ENCODE measurements at places on chromosomes 2 and 18.
A peak's percentile ranks its signal among the peaks of the same experiment; 100 is the strongest.

DNA sequence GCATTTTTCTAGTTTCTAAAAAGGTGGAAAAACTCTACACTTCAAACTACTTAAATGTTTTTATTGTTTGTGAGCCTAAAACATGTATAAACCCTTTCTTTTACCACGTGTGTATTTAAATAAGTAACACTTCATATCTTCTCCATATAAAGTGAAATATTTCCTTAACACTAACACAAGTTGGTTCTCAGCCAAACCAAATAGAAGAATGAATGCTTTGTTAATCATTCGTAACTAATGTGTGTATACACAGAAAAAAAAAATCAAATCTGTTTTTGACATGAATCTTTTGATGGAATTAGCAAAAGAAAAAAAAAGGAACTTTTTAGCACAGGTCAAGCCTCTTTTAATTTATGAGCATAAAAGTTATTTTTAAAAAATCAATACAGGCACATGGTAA lies 89.3 kb downstream of the EHBP1 start:
- peak; percentile 33 for DNase-seq

- DNase-seq: no peak
These were observed 342.7 kb downstream of the RND3 start for GRCh38 chr2:150144546-150145298.

DNA sequence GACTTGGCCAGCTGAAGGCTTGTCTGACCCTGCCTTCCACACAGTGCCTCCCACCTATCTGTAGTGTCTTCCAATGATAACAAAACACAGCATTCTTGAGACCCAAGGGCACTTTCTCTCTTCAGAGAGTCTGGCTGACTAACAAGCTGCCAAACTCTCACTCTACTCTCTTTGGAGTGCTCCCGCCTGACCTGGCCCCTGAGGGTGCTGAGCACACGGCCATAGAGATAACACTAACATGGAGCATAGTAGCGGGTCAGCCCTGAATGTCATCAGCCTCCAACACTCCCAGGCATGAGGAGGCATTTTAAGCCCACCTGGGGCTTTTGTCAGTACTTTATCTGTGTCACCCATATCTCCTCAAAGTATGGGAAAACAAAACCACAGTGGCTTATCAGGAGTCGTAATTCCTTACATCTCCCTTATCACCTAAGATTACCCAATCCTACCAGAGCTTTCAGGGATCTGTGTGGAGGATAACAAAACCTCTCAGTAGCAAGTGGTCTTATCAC lies 160.3 kb upstream of the TCF4 start:
- DNase-seq: peak; percentile 37

DNA sequence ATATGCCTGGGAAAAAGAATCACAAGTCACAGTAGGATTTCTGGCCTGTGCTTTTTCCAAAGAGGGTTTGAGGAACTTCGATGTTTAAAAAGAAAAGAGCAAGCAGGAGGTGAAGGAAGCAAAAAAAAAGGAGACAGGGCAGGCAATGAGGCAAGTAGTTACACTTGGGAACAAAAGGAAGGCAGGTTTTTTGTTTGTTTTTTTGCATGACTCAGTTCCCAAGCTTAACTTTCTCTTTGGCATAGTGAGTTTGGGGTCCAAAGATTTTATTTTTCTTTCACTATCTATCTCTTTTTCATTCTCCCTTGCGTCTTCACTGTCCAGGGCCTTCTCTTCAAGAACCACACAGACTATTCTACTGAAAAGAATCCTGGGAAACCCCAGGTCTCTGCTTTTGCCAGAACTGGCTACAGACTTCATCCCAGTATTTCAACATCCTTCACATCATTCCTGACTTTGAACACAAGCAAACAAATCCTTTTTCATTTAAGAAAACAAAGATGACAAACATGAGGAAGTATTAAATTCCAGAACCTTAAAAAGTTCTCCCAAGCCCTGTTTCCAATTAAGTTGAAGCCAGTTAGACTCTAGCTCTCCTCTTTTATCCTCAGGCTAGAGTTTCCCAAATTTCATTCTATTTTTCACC lies 210.7 kb upstream of the RND3 start:
- peak; percentile 84 for DNase-seq

DNA sequence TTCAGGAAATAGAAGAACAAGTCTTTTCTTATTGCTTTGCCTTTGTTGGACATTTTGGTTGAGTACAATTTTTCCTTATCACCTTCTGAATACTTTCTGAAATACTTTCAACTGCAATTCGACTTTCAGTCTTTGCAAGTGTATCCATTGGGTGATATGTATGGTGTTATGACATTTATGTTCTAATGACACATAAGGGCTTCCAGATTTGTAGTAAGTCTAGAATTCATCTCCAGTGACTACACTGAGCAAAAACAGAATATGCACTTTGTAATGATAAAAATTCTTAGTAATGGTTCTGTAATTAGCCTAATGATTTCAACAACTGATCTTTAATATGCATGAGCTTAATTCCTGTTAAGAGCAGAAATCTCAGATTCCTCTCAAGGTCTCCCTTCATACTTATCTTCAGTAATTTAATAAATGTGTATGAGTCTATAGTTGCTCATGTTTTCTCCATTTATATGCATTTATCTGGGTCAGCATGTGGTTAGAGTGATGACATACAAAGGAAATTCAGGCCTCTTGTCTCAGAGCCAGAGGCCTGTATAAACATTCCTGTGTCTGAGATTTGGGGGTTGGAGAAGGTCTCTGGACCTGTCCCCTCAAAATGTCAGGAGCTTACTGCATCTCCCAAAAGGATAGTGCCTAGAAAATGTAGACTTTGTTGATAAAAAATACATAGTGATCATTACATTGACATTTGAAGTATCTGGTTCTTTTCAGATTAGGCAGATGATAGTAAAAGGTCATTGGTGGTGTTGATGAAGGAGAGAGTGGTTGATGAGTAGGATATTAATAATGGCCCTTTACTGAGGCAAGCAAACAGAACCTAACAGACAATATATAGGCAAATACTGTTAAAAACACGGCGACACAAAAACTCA lies 114.9 kb downstream of the QPCT start:
- peak; percentile 75 for DNase-seq

- DNase-seq: no peak
These were observed 123.2 kb downstream of the BIRC6 start for GRCh38 chr2:32479993-32480392.

GRCh38 chr2:55729136-55729685 lies 35.6 kb upstream of the PNPT1 start:
- DNase-seq: no peak

DNA sequence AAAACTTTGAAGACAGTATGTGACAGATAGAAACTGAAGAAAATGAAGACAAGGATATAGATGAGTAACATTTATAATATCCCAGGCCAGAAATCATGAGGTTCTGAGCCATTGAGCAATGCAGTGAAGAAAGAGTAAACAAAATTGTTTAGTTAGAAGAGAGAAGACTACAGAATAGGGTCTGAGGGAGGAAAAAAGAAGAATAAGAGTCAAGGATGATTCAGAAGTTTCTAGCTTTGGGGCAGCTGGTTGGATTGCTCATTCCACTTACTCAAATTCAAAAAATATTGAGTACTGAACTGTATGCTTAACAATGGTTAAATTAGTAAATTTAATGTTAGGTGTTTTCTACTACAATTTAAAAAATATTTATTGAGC lies 155.0 kb upstream of the OTX1 start:
- DNase-seq: peak; percentile 68

- DNase-seq: peak; percentile 61
These were observed 241.2 kb upstream of the TANK start for GRCh38 chr2:160918906-160919503.

GRCh38 chr2:148721520-148721931 lies 77.0 kb downstream of the EPC2 start:
- peak; percentile 7 for DNase-seq

DNA sequence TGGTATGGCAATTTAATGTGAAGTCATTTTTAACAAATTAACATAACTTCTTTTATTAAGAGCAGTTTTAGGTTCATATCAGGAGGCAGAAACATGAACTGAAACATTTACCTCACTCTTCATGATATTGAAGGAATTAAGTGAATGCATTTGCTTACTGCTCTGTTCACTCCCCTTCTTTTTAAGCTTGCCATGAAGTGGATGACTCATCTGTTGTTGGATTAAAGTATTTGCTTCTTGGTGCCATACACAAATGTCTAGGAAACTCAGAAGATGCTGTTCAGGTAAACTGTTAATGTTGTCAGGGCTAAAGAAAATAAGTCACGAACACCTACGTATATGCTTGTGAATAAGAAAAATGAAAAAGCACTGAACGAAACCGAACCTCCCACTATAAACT lies 10.2 kb upstream of the CABYR start:
- peak; percentile 12 for DNase-seq

DNA sequence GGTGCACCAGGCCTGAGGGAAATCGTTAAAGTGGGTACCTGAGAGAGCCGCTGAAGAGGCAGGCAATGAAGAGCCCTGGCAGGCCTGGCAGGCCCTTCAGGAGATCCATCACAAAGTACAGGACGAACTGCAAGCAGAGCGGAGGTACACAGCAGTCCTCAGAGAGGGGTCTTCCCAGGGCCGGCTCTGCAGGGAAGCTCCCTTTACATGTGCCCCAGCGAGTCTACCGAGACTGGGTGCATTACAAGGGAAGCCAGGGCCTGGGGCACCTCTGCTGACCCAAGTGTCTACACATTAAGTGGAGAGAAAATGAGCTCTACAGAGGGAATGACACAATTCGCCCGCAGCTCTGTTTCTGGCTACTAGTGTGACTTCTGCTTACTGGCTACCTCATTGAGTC lies 8.1 kb upstream of the ATRAID start:
- DNase-seq: no peak

Measured in fibroblast of villous mesenchyme (primary cell).